NCI-H1105 (cell line): ENCODE measurements at places on chromosomes 2 and 18.
A peak's percentile ranks its signal among the peaks of the same experiment; 100 is the strongest.

DNA sequence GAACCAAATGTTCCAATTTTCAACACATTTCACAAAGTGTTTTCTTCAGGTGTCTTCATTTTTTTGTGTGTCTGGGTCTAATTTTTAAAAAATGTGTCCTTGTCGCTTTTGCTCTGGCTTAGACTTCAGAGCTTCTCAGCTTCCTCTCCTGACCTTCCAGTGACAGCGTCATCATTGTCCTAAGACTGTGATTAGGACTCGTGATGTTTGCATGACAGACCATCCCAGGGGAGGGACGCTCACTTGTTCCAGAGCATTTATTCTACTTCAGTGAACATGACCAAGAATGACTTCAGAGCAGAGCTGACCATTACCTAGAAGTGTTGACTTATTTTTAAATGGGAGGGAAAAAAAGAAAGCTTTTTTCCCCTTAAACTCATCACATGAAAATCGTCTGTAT, 591.9 kb downstream of the IRS1 start:
- no peak for DNase-seq

DNA sequence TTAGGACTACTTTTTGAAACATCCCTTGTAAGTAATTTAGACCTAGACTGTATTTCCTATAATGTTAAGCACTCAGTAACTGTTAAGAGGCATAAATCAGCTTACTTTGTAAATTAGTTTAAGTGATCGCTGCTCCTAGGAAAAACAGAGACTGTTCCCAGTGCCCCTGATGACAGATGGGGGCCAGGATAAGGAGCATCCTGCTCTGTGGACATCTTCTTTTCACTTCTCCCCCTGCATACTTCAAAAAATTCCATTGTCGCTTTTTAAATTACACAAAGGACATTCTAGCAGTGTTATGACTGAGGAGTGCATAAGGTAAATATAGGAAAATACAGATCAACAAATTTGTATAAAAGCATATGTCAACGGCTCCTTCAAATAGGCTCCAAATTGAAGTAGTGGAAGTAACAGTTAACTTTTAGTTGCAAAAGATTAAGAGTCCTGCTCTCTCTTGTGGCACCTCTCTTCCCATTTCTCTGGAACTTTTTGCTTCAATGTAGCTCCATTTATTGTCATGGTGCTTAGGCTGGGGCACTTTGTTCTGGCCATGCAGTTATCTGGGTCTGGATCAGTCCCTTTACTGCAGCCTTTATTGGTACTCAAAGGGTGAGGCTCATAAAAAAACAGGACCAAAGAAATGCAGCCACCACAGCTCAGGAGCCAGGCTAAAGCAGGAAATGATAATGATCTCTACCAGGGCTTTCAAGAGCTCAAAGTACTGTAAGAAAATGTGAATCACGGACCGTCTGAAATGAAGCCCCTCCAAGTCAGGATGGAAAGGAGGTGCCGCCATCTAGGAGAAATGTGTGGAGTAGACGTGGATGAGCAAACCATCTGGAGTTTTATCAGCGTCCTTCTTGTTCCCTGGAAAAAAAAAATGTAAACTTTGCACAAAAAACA, 162.1 kb upstream of the ZNF516 start:
- DNase-seq: no peak

- DNase-seq: no peak
These were observed 147.3 kb downstream of the AGAP1 start for GRCh38 chr2:235640926-235641723.

GRCh38 chr18:65336411-65336810, 414.4 kb upstream of the CDH7 start:
- DNase-seq: no peak

DNA sequence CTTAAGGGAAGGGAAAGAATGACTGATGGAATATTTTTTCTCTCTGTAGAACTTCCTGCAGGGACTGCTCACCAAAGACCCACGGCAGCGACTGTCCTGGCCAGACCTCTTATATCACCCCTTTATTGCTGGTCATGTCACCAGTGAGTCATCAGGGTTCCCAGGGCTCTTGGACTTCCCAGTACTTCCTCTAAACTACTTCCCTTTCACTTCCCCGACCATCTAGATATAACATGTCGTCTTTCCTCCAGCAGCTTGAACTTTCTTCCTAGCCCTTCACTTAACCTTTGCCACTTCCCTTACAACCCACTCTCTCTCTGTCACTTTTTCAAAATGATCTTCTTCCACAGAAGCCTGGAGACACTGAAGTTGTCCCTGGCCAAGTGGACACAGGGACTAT, 7.2 kb downstream of the STK36 start:
- no peak for DNase-seq

GRCh38 chr2:32377928-32378327, 21.1 kb downstream of the BIRC6 start:
- DNase-seq: no peak

- DNase-seq: peak; percentile 97
These were observed 66.2 kb downstream of the CRACDL start for GRCh38 chr2:98869870-98870269.

DNA sequence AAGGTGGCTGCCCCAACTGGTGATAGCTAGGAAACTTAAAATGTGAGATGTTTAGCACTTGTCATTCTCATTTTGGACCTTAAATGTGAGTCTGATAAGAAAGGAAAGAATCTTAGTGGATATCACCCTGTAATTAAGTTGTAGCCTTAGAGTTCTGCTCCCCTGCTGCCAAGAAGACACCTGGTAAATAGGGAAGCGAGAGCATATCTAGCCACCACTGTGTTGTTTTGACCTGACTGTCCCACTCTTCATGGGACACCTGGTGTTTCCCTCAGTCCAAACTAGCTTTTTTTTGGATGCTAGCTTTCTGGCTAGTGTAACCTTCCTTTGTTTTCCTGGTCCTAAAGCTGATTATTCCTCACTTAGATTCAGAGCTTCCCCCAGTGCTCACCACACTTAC, 357.6 kb downstream of the RAD51AP2 start:
- no peak for DNase-seq

DNA sequence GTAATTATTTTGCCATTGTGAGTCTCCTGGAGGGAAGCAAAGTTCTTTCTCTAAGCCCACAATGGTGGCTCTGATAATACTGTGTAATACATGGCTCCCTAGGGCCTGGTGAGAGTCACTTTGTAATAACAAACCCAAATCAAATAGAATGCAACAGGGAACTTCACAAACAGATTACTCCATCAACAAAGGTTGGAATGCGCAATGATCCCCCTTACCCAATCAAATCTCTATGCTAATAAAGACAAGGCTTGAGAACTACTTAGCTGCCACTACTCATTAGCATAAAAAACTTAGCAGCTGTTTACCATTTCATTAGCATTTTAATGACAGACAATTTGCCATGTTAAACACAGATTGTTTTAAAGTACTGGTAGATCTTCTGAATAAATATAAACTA, 285.6 kb upstream of the SESTD1 start:
- no peak for DNase-seq

DNA sequence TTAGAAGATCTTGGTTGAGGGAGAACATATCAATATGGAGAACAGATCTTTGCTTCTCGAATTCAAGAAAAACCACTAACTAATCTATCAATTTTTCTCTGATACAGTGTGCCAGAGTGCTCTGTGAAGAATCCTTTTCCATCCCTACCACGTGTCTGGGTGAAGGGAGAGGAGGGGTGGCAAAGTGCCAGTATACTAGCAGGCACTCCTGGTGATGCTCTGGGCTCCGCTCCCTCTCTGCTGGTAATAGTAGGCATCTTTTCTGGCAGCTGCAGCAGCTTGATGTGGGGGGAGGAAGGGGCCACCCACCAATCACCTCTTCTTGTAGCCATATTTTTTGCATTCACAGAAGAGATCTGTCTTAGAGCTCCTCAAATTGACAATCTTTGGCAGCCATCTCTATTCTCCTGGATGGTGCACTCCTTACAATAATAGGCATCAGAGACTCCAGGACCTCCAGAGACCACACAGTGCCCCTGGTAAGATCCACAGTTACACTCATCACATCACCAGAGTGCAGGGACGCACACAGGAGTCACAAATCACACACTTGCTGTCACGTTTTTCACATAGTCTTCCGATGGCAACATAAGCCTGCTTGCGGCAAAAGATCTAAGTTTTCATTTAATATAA, 15.7 kb downstream of the STK39 start:
- DNase-seq: peak; percentile 84

DNA sequence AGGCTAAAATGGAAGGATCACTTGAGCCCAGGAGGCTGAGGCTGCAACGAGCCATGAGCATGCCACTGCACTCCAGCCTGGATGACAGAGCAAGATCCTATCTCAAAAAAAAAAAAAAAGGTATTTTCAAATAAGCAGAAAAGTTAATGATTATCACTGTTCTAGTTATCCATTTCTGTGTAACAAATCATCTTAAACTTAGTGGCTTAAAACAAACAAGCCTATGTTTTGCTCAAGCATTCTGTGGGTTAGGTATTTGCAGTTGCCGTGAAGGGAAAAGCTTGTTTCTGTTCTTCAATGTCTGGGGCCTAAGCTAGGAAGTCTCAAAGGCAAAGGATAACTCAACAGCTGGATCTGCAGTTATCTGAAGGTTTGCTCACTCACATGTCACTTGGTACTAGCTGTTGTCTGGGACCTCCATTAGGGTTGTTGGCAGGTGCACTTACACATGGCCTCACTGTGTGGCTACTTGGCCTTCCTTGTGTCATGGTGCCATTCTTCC, 14.1 kb downstream of the MFF start:
- DNase-seq: no peak

GRCh38 chr18:55862693-55863390, 274.9 kb upstream of the TCF4 start:
- peak; percentile 49 for DNase-seq

DNA sequence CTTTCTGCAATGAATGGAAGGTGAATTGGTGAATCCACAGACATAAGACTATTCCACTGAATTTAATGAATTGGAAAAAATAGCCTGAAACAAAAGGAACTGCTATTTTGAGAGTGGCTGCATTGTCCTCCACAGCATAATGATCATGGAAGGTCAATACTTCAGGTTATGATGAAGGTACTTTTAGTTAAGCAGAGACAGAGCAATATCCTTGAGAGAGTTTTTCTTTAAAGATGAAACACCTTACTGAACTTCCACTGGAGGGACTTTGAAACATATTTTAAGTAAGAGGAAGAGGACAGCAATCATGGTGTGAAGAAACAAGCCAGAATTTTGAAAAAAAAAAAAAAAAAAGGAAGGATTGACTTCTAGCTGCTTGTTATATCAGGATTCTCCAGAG, 68.8 kb upstream of the DPP10 start:
- no peak for DNase-seq

DNA sequence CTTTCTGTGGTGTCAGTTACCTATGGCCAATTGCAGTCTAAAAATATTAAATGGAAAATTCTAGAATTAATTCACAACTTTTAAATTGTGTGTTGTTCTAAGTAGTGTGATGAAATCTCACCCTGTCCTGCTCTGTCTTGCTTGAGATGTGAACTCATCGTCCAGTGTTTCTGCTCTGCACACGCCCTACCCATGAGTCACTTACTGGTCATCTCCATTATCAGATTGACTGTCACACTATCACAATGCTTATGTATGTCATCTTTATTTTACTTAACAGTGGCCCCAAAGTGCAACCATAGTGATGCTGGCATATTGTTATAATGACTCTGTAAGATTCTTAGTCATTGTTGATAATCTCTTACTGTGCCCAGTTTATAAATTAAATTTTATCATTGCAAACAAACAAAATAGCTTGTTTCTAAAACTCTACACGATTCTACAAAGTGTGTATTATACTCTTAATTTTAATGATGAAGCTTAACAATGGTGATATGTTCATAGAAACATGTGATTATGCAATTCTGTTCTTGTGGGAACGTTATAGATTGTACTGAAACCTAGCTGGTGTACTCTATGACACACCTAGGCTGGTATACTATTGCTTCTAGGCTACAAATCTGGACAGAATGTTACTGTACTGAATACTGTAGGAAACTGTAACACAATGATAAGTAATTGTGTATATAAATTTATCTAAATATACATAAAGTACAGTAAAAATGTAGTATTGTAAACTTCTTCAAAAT, 1086.8 kb upstream of the PIK3C3 start:
- no peak for DNase-seq

DNA sequence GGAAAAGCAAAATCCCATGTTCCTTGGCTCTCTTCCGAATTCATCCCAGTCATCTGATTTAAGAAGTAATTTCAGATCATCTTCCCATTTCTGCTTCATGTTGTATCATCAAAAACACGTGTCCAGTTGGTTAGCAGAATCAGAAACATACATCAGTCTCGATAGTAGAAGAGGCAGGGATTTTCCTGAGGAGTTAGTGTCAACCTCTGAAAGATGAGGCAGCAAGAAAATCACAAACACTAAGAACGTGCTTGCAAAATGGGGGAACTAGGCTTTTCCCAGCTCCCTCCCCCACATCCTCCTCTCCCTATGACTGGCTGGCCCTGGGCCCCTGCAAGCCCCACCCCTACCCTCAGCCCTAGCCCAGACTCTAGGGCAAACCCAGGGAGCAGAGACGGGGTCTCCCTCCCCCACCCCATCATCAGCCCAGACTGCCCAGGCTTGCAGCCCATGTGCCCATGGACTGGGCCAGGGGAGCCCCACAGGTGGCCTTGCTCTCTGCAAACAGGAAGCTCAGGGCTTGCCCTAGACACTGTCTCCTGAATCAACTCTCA, 161.0 kb upstream of the ID2 start:
- no peak for DNase-seq

DNA sequence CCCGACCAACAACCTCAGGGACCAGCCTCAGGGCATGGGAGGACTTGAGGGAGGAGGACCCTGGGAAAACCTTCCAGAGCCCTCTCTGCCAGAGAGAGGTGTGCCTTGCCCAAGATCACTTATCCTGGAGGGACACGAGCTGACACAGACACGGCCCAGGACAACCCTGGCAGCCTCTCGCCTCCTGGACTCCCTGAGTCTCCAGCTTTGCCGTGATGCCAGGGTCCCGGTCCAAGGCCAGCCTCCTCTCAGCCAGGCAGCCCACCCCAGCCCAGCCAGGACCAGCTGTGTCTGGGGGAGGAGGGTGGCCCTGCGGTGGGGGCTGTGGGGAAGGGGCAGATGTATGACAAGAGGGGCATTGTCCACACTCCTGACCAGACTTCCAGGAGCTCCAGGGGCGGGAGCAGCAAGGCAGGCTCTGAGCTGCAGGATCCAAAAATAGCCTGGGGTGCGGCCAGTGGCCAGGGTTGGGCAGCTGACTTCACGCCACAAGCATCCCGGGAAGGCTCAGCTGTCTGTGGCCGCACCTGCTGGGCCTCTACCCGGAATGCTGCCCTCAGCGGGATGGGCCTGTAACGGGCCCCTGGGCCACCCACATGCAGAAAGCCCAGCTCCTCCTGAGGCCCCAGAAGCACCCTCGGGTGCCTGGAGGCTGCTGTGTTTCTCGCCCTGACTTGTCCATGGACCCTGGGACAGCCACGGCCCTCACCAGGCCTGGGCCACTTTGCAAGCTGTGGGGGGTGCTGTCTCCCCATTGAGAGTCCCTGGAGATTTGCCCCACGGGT, 65.5 kb upstream of the GPC1 start:
- no peak for DNase-seq

- peak; percentile 10 for DNase-seq
These were observed 11.1 kb downstream of the ONECUT2 start for GRCh38 chr18:57446322-57446721.

DNA sequence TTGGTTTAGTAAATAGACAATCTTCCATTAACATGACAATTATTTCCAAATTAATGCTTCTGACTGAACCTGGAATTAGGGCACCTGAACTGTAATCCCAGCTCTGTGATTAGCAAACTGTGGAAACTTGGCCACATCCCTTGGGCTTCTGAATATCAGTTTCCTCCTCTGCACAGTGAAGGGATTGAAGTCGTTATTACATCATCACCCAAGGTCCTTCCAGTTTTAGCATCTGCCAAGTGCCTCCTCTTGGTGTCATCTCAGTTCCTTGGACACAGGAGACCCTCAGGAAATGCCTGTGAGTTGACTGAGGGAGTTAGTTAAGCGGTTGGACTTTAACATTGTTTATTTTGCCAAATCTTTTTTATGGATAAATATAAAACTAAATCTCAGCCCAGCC, 64.8 kb downstream of the MOGAT1 start:
- DNase-seq: no peak
